ENCODE measurements at places on chromosomes 4 and X.

- ATAC-seq, result no peak
These were observed 14.2 kb upstream of the FNIP2 start for GRCh38 chr4:158754385-158755180.

- ATAC-seq, result no peak
These were observed 230.5 kb downstream of the IDS start for GRCh38 chrX:149274516-149275105.

- ATAC-seq, result no peak
These were observed 19.1 kb upstream of the PHF8 start for GRCh38 chrX:54063361-54063760.

GRCh38 chrX:126985981-126986380, 166.5 kb downstream of the PRR32 start:
- ATAC-seq, result no peak

DNA sequence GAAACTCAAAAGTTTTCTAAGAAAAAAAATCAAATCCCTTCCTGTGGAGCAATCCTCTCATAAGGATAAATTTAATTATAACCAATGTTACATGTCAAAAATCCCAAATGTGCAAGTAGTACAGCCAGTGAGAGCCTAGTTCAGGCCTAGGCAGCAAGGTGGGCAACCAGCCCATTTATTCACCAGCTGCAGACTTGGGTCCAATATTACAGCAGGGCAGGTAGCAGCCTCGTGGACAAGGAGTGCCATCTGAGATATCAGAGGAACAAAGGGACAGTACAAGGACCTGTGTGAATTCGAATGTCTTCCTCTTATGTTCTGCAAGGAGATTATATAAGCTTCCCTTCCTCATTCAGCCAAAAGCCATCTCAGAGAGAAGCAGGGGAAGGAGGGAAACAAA, 6.6 kb downstream of the HELQ start:
- no peak for ATAC-seq

DNA sequence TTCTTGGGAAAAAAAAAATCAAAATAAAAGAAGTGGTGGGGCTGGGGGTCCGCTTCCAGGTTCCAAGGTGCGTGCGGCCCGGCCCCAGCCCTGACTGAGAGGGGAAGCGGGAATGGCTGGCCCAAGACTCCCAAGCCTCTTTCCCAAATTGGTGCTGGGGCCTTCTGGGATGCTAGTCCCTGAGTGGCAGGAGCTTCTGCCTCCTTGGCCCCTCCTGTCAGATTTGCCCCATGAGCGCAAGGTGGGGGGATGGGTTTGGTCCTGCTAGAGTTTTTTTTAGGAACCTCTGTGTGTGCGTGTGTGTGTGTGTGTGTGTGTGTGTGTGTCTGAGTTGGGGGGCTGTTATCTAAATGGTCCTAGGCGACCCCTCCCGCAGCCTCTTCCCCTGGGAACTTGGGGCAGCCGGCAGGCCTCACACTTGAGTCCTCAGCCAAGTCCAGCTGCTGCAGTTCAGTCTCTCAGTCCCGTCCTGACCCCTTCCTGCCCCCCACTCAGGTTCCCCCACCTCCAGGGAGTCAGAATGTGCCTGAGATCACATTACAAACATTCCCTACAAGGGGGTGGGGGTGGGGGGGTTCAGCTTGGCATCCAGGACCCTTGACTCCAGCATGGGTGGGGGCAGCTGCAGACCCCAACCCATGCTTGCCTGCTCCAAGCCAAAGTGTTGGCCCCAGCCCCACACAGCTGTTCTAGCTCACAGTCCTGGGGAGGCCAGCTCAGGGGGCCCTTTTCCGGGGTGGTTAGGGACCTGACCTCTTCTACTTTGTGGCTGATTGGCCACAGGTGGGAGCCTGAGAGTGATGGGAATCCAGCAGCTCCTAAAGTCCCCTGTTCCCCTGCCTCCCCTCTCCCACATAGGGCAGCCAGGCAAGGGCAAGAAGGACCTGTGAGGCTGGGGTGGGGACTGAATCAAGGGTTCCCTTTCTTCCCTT, 4.0 kb downstream of the EFNB1 start:
- no peak for ATAC-seq

- no peak for ATAC-seq
These were observed 12.5 kb upstream of the SEL1L3 start for GRCh38 chr4:25875281-25875745.

DNA sequence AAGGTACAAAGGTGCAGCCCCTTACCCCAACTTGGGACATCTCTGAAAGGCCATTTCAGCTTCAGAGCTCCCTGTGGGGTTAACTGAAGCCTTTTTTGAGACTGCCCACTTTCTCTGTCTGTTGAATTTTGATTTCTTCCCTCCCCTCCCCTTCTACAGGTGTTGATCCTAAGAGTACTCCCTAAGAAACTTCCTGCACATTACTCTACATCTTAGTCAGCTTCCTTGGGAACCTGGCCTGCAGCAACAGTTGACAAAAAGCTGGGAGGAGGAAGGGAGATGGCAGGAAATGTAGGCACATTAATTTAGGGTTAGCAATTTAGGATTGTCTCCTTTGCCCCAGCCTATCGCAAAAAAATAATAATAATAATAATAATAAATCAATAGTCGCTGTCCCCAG, 1.2 kb upstream of the IDS start:
- no peak for ATAC-seq

DNA sequence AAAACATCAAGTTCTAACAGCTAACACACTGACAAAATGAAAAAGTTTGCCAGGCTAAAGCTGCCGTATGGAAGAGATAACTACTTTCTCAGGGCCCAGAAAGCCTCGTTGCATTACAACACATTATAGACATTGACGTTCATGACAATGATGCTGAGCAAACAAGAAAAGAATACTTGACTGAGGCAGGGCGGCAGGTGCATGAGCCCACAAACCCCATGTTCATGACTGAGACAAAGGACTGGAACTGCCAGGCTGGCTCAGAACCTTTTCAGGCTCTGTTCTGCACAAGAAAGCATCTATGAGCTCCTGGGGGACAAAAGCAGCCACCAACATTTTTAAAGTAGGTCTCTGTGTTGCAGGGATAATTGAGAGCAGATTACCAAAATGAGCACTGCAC, 13.6 kb downstream of the TLR6 start:
- ATAC-seq, result no peak

GRCh38 chrX:131288738-131289511, at the start of gene IGSF1:
IGSF1 (minus strand) TSS chrX:131289306; CDS start chrX:131286674, 2,632 bp downstream.
- ATAC-seq, result no peak

DNA sequence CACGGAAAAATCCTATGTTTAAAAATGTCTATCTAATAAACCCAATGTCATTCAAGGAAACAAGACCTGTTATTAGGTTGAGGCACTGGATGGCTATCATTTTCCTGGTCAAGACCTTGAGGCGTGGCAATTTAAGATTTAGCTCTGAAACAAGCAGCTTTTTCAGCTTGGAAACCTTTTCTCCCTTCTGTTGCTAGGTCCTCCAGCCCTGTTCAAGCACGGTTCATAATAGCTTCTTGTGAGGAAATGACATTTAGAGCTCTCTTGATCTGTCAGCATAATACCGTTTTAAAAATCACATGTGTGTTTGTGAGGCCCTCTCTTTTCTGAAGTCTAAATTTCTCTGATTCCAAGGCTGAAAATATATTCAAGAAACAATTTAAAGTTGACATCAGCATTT, 133.6 kb upstream of the GRPR start:
- no peak for ATAC-seq

- ATAC-seq, result no peak
These were observed 54.5 kb downstream of the TRMT44 start for GRCh38 chr4:8494983-8495548.

GRCh38 chrX:86066998-86067397, 19.6 kb upstream of the CHM start:
- no peak for ATAC-seq

- peak; percentile 53 for ATAC-seq
These were observed 44.9 kb downstream of the ZNF182 start for GRCh38 chrX:47958761-47959342.
